ENCODE measurements at places on chromosomes 11 and 22.

DNA sequence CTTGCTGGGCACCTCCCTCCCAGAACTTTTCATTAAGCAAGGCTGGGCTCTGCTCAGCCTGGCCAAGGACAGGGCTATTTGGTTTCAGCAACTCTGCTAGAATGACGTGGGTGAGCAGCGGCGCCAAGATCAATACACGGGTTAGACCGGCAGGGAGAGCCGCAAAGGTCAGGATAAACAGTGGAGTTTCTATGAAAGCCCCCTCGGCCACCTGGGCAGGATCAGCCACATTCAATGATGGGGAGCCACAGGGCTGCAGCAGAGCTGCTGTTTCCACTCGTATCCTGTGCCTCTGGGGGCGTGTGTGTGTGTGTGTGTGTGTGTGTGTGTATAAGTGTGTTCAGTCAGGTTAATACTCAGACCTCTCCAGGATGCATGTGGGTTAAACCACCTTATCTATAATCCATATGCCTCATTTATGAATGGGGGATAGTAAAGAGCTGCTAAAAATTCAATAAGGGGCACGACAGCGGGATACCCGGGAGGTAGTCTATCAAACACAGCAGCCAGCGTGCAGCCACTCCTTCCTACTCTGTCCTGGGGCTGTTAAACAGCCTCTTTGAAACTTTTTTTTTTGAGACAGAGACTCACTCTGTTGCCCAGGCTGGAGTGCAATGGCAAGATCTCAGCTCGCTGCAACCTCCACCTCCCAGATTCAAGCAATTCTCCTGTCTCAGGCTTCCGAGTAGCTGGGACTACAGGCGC is 34.8 kb downstream of the MYH9 start:
- DNase-seq, result no peak

DNA sequence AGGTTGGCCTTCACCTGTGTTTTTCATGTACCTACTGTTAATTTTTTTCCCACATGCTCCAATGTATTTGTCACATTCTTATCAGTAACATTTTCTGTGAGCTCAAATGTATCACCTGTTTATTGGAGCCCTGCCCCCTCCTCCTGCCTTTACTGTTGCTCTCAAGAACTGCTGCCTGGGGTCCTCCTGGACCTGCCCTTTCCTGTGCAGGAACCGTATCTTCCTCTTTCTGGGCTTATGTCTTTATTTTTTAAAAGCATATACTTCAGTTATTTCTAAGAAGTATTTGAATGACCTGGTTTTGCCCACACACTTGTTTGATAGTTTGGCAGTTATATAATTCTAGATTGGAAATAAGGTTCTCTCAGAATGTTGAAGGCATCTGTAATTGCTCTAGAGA is 5.9 kb downstream of the FAM118B start:
- DNase-seq, result no peak

DNA sequence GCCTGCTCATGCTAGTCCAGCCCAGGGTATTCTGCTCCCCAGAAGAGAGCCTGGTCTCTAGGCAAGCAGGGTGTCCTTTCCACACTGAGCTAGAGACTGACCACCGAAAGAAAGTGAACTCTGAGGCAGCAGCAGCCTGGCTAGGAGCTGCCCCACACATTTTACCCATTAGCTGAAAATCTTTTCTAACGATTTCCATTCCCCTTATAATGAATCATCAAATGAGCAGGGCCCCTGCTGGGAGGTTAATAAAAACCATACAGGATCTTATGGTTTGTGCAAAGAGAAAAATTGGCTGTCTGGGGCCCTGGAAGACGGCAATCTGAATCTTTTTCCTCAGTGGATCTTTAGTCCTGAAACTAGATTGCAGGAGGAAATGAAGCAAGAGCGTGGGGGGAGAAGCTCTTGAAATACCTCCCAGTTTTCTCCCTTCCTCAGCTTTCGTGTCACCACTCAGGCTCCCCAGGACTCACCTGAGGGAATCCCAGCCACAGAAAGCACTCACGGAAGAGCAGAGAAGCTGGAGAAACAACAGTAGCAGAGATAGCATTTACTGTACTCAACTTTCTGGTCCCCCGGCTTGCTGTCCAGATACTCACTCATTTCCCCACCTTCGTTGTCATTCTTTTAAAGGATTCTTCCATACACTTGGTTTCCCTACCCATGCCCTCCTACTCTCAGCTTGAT is 74.7 kb upstream of the CD44 start:
- DNase-seq, result no peak

GRCh38 chr22:40709752-40710413 is 30.6 kb downstream of the MCHR1 start:
- DNase-seq, result no peak

DNA sequence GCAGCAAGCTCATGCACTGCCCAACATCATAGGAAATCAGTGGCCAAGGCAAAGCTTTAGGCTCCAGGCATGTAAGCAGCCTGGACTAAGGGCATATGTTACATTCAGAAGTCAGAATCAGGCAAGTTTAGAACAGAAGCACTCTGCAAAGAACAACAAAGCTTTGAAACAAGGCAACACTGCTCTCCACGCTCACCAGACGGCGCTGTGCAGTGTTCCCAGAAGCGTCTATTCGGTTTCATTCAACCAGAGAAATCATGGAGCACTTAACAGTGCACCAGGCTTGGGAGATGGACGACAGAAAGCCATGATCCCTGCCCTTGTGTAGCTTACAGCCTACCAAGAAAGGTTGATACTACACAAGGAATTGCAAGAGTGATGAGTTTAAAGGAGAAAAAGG is 555.8 kb downstream of the BUD13 start:
- DNase-seq, result no peak

DNA sequence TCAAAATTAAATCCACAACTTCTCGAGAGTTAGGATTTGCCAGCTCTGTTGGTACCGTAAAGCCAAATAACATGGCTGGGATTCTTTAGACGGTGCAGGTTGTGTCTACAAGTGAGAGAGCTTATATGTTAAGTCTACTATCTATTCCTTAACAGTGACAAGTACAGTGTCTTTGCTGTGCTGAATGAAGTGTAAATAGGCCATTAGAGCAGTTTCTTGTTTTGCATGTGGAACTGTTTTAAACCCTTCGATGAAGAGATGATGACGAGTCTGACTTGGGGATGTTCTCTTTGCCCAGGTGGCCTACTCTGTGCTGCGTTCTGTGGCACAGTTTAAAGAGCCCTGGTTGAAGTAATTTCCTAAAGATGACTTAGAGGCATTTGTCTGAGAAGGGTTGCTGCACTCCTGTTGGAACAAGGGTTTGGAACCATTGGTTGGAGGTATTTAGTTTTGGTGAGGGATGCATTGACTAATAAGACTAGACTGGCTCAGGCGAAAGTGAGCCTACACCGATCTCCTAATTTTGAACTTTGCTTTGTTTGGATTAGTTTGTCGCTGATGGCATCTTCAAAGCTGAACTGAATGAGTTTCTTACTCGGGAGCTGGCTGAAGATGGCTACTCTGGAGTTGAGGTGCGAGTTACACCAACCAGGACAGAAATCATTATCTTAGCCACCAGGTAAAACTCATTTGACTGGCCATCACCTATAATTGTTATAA is 988 bp downstream of the RPS3 start:
- DNase-seq, result no peak

DNA sequence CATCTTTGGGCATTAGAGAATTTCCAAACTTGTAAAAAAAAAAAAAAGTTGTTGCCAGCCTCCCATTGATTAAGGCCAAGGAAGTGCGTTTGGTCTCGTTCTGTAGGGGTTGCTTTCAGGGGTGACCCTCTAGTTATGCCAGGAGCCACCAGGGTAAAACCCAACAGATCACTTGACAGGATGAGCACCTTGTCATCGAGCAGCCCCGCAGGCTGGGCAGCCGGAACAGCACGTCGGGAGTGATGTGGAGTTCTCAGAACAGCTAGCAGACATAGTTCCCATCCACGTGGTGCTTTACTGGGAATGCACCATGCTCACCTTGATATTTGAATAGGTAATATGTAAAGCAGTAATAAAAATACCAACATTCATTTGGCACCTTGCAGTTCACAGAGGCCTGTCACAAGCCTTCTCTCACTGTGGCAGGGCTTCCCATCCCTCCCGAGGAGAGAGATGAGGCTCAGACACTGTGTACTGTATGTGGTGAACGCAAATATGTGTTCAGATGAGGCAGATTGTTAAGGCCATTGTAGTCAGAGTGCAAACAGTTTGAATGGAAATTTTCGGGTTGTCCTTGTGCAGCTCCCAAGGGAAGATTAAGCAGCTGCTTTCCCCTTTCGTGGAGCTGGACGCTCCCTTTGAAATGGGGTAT is 70.9 kb upstream of the SORL1-AS1 start:
- DNase-seq, result peak; percentile 20

GRCh38 chr22:17091851-17092250 is 7.1 kb downstream of the IL17RA start:
- no peak for DNase-seq

DNA sequence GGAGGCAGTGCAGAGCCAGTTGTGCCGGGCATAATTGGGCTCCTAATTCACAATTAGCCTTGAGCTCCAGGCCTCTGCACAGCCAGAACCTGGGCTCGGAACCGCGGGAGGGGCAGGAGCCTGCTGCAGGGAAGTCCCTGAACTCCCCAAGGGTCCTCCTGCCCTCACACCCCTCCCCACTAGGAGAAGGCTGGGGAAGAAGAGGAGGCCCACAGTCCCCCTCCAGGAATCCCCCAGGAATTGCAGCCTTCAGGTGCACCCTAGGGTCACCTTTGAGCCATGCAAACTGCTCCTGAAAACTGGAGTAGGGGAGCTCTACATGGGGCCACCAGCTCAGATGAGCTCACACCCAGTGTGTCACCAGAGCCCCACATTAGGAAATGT is 93.8 kb upstream of the LMO1 start:
- no peak for DNase-seq

- peak; percentile 29 for DNase-seq
Observed at GRCh38 chr11:16788141-16789062, 50.0 kb downstream of the C11orf58 start.

DNA sequence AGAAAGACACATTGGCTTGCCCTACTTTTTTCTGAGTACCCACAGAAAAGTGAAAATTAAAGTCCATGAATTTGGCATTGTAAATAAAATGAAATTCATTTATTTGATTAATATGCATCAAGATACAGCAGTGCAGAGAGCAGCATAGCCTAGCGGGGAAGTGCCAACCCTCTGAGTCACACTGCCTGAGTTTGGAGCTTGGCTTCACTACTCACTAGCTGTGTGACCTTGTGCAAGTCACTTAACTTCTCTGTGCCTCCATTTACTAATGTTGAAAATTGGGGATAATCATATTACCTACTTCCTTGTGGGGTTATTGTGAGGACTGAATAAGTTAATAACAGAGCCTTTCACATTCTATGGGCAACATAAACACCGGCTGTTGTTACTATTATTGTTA is 111.5 kb upstream of the CSNK2A3 start:
- no peak for DNase-seq

GRCh38 chr11:24531528-24531927 is 34.7 kb downstream of the LUZP2 start:
- DNase-seq, result no peak
